ENCODE measurements at places on chromosomes 12 and 14.
A peak's percentile ranks its signal among the peaks of the same experiment; 100 is the strongest.

DNA sequence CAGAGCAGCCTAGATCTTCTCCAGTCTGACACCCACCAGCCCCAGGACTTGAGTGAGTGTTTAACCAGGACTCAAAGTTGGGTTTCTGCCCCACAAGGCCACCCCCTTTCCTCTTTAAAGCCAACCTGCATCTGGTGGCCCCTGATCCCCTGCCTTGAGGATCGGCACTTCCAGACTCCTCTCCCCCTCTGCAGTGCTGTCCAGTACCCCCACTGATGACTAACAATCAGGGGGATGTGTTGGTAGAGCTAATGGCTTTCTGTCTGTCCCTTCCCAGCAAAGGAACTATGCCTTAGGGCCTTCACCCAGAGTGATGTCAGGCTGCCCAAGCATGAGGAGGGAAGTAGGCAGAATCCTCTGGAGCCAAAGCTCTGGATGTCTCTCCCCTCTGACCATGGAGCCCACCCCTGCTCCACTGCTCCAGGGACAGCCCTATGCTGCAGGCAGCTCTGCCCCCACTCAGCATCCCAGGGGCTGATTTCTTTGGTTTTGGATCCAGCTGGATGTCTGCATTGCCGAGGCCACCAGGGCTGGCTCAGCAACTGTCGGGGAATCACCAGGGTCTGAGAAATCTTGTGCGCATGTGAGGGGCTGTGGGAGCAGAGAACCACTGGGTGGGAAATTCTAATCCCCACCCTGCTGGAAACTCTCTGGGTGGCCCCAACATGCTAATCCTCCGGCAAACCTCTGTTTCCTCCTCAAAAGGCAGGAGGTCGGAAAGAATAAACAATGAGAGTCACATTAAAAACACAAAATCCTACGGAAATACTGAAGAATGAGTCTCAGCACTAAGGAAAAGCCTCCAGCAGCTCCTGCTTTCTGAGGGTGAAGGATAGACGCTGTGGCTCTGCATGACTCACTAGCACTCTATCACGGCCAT lies 42.9 kb downstream of the DAD1 start:
- DNase-seq = peak; percentile 61

DNA sequence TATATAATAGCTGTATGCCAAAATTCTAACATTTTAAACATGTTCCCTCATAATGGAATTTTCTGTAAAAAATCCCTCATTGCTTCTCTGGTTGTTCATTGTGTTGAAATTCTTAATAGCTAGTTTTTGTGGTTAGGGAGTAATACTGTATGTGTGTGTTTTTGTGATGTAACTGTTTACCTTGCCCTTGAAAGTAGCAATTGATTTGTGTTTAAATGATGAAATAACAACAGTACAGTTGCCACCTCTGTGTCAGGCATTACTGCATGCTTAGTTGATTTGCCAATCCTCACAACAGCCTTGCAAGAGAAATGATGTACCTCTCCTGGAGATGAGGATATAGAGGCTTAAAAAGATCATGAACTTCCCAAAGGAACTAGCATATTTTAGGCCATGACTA lies 94.9 kb downstream of the DAAM1 start:
- DNase-seq = no peak

GRCh38 chr14:70697701-70698100 lies 56.0 kb downstream of the TTC9 start:
- DNase-seq = no peak

GRCh38 chr12:116164250-116165035 lies 113.0 kb downstream of the MED13L start:
- no peak for DNase-seq

- no peak for DNase-seq
These were observed 22.1 kb downstream of the SERPINA1 start for GRCh38 chr14:94366146-94366915.

- DNase-seq = no peak
These were observed 39.2 kb upstream of the RPH3A start for GRCh38 chr12:112752303-112752702.

GRCh38 chr12:27319848-27320247 lies 12.8 kb upstream of the BMAL2 start:
- no peak for DNase-seq

GRCh38 chr12:107681836-107682820 lies 3.5 kb upstream of the PWP1 start:
- no peak for DNase-seq

DNA sequence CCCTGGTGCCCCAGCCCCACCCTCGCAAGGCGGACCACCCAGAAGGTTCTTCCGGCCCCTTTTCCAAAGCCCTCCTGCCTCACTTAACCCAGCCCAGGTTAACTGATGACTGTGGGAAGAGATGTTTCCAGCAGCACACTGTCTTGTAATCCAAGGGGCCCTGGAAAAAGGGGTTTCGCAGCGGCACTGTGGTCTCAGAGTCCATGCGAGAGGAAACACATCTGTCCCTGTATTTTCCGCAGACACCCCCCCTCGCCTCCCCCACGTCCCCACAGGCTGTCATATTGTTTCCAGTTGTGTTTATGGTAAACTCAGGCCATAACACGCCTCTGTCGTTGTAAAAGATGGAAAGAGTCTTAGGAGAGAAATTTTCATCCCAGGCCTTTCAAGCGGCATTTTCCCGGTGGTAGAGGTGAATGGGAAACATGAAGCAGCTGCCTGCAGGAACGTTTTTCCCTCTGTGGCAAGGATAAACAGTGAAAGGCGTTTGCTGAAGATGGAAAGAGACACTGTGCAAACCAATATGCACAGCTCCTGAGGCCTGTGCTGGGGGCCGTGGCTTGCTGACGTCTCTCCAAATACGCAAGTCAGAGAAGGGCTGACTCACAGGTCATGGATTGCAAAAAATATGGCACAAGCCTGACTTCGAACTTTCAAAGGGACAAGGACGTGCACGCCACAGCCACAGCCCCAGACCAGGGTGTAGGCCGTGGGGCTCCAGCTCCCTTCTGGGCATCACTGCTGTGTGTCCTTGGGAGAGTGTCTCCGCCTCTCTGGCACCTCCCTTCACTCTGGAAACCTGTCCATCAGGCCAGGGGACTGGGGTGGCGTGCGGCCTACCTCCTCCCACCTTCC lies 22.5 kb upstream of the FZD10 start:
- DNase-seq = no peak

GRCh38 chr12:75483431-75483830 lies 2.9 kb downstream of the GLIPR1 start:
- DNase-seq = no peak

DNA sequence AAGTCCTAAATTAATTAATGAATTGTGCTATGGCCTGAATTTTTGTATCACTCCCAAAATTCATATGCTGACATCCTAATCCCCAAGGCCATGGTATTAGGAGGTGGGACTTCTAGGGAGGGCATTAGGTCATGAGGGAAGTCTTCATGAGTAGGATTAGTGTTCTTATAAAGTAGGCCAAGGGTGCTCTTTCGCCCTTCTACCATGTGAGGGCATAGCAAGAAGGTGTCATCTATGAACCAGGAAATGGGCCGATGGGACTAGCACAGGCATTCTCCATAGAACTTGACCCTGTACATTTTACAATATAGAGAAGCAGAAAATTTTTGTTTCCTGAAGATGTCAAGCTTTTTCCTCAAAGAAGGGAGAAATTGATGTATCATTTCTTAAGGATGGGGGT lies 12.5 kb downstream of the SYT10 start:
- no peak for DNase-seq

DNA sequence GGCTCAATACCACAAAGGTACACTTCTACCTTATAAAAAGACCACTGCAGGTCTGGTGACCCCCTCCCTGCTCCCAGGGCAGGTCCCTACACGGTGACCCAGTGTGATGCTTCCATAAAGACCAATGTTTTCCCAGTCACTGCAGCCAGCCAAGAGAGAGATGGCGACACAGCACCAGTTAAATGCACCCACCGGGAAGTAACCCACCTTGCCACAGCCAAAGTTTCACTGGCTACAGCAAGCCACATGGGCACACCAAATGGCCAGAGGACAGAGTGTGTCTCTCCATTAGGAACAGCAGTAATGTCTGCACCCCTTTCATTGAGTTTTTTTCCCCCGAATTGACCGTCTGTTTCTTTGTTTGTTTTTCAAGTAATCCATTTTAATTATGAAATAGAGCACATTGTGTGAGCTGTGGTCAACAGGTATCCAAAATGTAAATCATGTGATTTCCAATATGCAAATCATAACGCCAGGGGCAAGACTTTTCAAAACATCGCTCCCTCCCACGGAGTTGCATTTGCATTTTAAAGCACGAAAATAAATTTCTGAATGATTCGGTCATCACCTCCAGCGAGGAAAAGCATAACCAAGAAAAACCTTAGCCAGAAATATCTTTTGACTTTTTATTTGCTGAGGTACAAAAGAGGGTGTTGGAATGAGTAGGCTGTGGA lies 48.9 kb upstream of the EML1 start:
- no peak for DNase-seq

- DNase-seq = no peak
These were observed 283.9 kb downstream of the TMTC2 start for GRCh38 chr12:82970614-82971013.

- no peak for DNase-seq
These were observed 285.8 kb downstream of the ADGRD1 start for GRCh38 chr12:131239384-131240094.

DNA sequence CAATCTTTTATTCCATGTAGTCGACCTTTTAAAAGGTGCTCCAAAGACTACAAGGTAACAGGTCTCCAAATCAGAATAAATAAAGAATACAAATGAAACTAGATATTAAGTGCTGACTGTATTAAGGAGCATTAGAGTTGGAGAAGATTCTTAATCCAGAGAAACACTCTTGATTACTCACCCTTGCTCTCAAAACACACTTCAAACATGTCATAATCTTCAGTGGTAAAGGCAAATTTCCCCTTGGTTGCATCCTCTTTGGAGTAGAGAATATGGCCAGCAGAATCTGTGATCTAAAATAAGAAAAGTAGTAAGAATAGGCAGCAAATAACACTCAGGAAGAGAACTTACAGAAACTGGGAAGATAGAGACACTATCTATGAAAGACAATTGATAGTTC lies 24.6 kb downstream of the TMED10 start:
- DNase-seq = no peak

- no peak for DNase-seq
These were observed 22.4 kb downstream of the BRI3BP start for GRCh38 chr12:125015680-125016310.

DNA sequence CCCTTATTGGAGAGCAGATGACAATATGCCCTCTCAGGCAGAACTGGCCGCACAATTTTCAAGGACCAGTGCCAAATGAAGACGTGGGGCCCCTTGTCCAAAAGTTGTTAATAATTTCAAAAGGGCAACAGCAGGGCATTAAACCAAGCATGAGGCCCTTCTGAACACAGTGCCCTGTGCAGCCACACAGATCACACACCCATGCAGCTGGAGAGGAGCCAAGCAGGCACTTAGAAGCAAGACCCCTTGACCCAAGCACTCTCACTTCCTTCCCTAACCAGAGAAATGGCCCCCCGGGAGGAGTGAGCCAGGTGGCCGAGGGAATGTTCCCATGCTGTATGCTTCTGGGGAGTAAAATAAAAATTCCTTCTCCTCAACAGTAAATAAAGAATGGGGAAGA lies 114.0 kb upstream of the TMPO start:
- no peak for DNase-seq

GRCh38 chr12:130164936-130165335 lies 2.7 kb downstream of the FZD10 start:
- DNase-seq = no peak

DNA sequence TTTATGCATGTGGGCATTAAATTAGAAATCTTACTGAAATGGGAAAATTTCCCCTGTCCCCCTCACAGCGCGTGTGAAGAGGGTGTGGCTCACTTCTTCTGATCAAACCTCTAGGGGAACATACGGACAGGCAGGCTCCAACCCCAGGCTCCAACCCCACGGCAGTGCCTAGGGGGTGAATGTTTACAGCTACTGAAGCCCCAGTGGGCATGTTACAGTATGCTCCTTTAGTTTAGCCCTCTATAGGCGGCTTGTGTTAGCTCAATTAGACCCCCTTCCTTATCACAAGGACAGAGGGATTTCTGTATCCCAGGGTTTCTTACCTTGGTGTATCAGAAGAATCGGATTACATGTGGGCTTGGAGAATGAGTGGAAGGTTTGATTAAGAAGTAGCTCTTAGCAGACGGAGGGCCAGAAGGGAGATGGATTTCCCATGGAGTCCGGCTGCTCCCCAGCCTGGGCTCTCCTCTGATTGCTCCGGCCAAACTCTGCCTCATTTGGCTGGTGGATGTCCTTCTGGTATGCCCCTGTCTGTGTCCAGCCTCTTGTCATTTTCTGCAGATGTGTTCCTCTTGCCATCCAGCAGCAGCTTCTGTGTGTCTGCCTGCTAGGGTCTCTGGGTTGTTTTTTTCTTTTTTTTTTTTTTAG lies 223.7 kb downstream of the TMTC2 start:
- no peak for DNase-seq

- no peak for DNase-seq
These were observed 461.0 kb downstream of the ADAMTS20 start for GRCh38 chr12:43090981-43091380.

- no peak for DNase-seq
These were observed 49.4 kb downstream of the MOK start for GRCh38 chr14:102255401-102256190.

- peak; percentile 53 for DNase-seq
These were observed at the start of gene CACNA1C for GRCh38 chr12:2052826-2053678. CACNA1C (plus strand) TSS chr12:2052987; CDS start chr12:2053563, 576 bp downstream.

- DNase-seq = no peak
These were observed 11.2 kb upstream of the NCKAP1L start for GRCh38 chr12:54486173-54486867.

DNA sequence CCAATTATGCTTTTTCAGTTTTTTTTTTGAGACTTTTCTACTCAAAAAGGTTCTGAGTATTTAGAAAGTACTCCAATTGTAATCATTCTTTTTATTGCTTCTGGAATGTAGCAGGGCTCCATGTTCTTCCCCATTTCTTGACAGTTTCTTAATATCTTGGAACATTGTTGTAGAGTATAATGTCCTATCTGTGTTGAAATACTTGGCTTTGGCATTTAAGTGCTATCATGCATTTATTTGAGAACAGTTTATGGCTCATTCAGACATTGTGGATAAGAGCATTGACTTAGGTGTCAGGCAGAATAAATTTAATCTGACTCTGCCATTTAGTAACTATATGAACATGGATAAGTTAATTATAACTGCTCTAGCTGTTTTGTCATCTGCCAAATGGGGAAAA lies 28.3 kb downstream of the ADIPOR2 start:
- no peak for DNase-seq

- no peak for DNase-seq
These were observed 42.2 kb downstream of the ZCRB1 start for GRCh38 chr12:42283739-42284138.

GRCh38 chr14:44099743-44100488 lies 407.2 kb downstream of the FSCB start:
- no peak for DNase-seq

DNA sequence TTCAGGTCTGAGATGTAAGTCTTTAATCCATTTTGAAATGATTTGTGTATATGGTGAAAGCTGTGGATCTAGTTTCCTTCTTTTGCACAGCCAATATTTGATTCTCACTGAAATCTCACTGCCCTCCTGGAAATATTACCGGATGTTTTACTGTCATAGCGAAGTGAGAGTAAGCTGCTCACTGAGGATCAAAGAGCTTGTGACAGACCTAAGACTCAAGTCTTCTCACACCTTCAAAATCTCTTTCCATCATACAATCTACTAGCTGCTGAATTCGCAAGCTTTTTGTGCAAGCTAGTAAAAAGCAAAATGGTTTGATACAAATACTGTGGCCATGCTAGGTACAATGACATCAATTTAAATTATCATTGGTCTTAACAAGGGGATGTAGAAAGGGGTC lies 3.9 kb downstream of the LRRK2 start:
- DNase-seq = no peak

- DNase-seq = no peak
These were observed 9.5 kb downstream of the MED13L start for GRCh38 chr12:116267948-116268347.
